ENCODE measurements at places on chromosomes 1 and 21.
A peak's percentile ranks its signal among the peaks of the same experiment; 100 is the strongest.

DNA sequence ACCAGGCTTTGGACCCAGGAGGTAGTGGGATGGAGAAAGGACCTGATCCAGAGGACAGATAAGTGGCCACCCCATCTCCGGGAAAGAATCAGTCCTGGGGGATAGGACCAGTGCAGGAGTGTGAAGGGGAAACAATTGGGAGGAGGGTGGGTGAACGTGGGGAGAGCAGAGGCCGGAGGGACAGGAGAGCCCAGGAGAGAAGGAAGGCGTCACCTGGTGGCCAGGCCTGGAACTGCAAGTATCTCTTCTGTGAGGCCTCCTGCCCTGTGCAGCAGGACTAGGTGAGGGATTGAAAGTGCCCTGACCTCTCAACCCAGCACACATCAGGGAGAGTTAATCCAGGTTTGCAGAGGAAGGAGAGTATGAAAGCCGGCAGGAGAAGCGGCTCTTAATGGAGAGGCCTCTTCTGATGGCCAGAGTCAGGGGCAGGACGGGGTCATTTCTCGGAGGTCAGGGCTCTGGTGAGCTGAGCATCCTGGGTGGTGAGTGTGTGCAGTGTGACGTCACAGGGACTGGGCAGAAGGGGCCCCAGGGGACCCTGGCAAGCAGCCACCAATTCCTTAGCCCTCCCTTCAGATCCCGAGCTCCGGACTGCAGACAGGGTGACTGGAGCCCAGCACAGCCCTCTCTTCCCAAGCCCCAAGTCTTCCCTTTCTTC, 9.2 kb upstream of the LAD1 start:
- peak; percentile 33 for DNase-seq

GRCh38 chr1:54376430-54377039, 29.7 kb downstream of the SSBP3 start:
- no peak for DNase-seq

DNA sequence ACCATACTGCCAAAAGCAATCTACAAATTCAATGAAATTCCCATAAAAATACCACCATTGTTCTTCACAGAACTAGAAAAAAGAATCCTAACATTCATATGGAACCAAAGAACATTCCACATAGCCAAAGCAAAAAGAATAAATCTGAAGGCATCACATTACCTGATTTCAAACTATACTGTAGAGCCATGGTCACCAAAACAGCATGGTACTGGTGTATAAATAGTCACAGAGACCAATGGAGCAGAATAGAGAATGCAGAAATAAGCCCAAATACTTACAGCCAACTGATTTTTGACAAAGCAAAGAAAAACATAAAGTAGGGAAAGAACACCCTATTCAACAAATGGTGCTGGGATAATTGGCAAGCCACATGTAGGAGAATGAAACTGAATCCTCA, 6.2 kb upstream of the DEPDC1 start:
- DNase-seq = no peak

DNA sequence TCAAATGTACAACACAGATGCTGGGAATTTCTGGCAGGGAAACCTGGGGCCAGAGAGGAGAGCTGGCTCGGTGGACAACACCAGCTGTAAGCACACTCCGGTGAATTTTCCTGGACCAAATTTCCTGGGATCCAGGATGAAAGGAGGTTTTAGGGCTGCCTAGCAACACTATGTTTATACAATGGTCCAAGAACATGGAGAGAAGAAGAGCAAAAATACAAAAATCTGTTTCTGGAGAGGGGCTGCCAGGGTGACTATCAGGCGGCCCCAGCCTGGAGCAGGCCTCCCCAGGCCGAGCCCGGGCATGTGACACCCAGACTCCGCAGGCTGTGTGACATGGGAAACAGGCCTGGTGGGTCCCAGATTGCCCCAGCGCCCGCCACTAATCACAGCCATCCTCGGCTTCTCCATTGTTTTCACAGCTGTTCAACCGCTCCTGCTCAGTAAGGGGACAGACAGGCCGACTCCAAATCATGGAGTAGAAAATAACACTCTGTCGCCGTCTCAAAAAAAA, 336.0 kb upstream of the NFIA start:
- DNase-seq = no peak

DNA sequence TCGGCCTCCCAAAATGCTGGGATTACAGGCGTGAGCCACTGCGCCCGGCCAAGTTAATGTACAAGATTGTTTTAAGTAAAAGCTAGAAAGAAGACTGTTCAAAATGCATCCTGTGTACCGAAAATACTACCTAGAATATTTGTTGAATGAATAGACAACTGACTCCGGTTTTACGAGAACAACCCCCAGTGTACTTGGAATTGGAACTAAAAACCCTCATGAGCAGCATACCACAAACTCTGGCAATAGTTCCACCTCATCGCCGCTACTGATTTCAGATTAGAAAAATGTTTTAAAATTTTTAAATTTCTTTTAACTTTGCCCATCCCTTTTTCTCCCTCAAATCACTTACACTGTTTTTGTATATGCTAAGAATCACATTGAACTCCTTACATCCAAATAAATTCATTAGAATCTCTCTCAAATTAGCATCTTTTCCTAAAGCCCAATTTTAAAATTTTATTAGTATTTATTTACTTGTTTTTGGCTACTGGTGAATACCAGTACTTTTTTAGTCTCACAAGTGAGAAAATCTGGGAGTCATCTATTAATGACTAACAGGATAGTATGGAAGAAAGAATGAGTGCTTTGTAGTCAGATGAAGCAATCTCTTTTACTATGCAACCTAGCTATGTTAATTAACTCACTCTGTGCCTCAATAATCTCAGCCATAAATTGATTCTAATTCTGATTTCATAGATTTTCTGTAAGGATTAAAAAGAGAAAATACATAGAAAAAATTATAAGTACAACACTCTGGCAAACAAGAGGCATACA, 95.1 kb downstream of the GPATCH2 start:
- DNase-seq = no peak

DNA sequence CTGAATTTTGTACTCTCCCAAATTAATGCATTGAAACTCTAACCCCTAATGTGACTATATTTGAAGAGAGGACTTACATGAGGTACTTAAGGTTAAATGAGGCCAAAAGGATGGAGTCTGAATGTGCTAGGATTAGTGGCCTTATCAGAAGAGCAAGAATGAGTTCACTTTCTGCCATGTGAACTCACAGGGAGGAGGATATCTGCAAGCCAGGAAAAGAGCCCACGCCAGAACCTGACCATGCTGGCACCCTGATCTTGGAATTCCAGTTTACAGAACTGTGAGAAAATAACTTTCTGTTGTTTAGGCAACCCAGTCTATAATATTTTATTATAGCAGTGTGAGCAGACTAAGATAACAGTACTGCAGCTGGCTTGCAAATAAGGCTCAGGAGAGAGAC, 12.2 kb upstream of the FASLG start:
- DNase-seq = no peak
